ENCODE measurements at places on chromosomes 4 and X.

DNA sequence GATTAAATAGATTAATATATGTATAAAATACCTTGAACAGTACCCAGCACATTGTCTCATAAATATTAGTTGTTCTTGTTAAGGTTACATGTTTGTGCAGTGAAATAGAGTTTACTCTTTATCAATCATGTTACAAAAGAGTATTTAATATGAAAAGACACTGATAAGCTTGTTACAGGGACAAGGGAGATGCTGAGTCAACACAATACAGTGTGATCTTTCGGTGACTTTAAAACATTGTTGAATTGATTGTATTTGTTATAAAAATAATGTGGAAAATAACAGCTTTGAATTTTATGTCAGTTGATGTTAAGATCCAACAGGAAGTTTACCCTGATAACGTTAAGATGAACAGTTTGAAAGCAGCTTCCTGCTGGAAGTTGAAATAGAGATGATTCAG lies 1.4 kb upstream of the WDR13 start:
- no peak for DNase-seq

DNA sequence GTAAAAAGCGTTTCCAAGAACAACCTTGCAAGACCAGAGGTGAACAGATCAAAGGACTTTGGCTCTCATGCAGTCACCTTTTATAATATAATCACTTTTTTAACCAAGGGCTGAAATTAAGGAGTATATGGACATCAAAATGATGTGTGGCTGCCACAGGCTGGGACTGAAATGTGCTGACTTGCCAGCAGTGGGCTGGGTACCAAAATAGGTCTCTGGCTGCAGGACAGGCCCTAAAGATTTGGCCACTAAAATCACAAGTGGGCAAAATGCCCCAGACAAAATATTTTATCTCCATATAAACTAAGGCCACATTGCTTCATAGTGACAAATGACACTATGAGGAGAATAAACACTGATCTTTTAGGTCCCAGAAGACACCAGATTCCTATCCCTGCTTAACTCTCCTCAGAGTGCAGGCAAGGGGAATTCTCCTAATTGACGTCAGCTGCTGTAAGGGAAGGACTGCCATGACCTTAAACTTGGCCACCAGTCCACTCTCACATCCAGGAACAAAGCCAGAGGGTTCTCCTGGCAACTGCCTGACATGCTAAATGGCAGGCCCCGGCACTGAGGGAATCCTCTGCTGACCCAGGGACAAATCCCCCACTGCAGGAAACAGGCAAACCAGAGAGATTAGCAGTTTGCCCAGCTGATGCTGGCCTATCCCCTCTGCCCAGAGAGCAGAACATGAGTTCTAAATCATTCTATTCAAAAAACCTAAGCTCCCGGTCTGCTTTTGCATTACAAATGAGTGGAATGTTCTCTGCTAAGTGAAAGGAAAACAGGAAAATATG lies 155.8 kb downstream of the PPP3CA start:
- DNase-seq = peak; percentile 81

DNA sequence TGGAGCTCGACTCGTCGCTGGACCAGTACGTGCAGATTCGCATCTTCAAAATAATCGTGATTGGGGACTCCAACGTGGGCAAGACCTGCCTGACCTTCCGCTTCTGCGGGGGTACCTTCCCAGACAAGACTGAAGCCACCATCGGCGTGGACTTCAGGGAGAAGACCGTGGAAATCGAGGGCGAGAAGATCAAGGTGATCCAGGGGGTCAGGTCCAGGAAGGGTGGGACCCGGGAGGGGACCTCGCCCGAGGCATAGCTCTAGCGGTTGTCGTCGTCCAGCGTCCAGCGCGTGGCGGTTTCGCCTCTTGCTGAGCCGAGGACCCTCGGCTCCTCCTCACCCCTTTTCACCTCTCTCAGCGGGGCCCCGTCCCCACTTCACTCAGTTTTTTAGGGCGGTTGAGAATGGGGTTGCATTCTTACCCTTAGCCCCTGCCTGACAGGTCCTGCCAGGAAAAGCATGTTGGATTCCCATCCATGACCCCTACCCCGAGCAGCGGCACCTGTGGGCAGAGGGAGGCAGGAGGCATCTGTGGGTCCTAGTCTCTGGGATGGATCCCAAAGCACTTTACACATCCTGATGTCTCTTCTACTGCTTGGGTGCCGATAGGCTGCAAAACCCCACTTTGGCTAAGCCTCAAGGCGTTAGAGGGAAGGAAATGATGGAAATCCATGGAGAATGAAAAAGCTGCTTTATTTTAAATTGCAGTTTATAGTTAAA lies 524 bp downstream of the RAB33A start:
- DNase-seq = no peak

DNA sequence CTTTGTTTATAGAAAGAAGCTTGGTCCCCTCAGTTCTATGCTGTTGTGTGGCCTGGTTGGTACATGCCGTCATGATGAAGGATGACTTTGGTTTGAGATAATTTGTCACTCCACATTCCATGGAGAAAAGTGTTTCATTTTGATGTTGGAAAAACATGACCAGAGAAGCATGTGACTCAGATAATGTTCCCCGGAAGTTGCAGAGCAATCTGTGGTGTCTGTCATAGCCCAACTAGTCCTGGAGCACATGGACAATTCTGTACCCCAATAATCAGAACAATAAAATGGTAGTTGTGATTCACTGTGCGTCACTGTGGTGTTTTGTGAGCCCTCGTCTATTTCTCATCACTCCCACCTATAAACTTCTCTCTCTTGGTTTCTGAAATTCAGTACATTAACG lies 85.1 kb downstream of the PDK3 start:
- peak; percentile 20 for DNase-seq

GRCh38 chr4:182063651-182064050 lies 179.6 kb upstream of the TENM3 start:
- no peak for DNase-seq

DNA sequence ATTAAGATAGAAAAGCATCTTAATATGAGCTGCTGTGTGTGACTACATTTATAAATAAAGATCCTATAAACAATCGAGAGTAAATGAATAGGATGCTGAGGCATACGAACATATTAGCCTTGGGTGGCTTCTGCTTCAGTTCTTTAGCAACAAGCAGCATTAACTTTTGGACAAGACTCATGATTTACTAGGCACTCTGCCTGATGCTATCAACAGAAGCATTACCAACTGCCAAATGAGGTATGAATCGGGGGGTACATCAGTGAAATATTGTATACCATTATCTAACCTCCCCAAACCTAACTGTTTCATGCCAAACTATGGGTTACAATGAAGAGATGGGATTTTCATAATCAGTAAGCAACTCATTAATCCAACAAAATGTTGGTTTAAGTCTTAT lies 113.1 kb downstream of the RAB28 start:
- DNase-seq = peak; percentile 11

- DNase-seq = peak; percentile 42
Observed at GRCh38 chrX:108312957-108313356, 125.3 kb downstream of the COL4A6 start.

GRCh38 chr4:2394528-2394927 lies 23.9 kb downstream of the ZFYVE28 start:
- no peak for DNase-seq

DNA sequence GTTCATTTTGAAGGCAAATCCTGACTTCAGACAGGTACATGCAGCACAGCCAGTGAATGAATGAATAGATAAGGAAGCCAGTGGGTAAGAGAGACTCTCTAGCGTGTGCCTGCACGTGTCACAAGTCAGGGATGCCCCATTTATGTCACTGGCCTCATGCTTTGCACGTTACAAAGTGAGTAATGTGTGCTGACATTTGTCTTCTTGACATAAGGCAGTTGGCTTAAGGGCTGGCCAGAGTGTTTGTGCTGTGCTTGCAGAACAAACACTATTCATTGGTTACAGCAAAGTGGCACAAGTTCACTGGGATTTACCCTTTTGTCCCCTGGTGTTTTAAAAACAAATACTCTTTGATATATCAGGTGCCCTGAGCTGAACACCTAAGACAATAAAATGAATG lies 55.9 kb downstream of the CRMP1 start:
- no peak for DNase-seq

GRCh38 chr4:66613591-66613990 lies 931.7 kb downstream of the CENPC start:
- peak; percentile 6 for DNase-seq

- no peak for DNase-seq
Observed at GRCh38 chr4:145784036-145784435, 104.1 kb downstream of the C4orf51 start.

- no peak for DNase-seq
Observed at GRCh38 chr4:74379912-74380311, 15.0 kb downstream of the EREG start.

- no peak for DNase-seq
Observed at GRCh38 chr4:88761861-88762523, 64.4 kb upstream of the NAP1L5 start.

DNA sequence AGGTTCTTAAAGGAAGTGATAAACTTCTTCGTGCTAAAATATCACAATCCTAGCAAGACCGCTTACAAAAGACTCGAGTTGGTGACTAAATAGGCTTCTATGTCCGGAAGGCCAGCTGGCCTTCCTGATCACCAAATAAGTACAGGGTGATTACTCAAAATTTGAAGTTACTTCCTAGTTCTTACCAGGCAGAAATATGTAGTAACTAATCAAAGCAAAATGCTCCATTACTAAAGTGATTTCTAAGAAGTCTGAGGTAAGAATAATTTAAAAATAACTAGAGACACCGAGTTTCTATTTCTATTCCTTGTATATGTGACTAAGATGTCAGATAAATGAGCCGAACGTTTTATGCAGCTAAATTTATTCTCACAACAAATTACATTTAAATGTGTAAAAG lies 62.2 kb downstream of the NSUN7 start:
- DNase-seq = peak; percentile 31

DNA sequence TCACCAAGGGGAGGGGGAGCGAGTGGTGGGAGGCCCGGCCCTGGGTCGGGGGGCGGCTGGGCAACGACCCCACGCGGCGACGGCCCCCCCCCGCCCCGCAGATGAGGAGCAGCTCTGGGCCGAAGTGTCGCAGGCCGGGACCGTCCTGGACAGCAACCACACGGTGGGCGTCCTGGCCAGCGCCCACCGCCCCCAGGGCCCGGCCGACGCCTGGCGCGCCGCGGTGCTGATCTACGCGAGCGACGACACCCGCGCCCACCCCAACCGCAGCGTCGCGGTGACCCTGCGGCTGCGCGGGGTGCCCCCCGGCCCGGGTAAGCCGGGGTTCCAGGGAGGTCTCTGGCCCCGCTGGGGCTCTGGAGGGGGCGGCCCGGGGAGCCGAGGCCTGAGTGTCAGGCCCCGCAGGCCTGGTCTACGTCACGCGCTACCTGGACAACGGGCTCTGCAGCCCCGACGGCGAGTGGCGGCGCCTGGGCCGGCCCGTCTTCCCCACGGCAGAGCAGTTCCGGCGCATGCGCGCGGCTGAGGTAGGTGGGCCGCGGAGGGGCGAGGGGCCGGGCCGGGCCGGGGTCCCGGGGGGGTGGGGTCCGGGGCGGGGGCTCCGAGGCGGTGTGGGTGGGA lies 8.7 kb upstream of the FGFRL1 start:
- no peak for DNase-seq

DNA sequence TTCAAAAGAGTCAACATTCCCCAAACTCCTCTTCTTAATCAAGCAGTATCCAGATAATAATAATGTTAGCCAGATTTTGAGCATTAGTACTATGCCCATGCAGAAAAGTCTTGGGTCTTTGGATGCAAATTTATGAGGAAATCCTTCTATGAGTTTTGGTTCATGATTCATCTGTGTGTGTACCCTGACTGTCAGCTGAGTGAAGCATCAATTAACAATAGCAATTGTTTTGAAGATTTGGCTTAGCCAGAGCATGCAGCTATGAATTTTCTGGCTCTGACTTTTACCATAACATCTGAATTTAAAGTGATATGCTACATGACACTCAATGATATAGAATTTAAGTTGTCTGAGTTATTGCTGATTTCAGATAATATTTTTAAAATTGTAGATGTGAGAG lies 145.8 kb downstream of the KLHL4 start:
- DNase-seq = peak; percentile 1

- peak; percentile 84 for DNase-seq
Observed at GRCh38 chr4:15336410-15337167, 91.2 kb upstream of the C1QTNF7 start.

GRCh38 chr4:102599455-102599854 lies 98.3 kb downstream of the NFKB1 start:
- DNase-seq = peak; percentile 66

- peak; percentile 78 for DNase-seq
Observed at GRCh38 chr4:71604785-71605184, 179.1 kb downstream of the GC start.

DNA sequence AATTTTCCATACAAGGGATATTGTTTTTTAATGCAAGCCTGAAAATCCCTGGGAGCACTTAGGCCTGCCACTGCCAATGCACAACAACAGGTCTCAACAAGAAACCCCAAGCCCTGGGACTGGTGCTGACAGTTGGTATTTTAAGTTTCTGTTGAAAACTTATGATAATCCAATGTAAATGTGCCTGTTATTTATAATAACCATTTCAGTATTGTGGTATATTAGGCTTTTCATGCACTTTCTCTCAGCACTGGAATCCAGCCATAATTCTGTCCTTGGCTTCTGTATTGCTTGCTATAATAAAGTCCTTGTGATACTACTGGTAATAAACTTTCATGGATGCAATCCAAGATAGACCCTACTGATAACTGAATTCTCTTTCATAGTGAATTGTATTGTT lies 218.9 kb downstream of the PCDH7 start:
- no peak for DNase-seq

DNA sequence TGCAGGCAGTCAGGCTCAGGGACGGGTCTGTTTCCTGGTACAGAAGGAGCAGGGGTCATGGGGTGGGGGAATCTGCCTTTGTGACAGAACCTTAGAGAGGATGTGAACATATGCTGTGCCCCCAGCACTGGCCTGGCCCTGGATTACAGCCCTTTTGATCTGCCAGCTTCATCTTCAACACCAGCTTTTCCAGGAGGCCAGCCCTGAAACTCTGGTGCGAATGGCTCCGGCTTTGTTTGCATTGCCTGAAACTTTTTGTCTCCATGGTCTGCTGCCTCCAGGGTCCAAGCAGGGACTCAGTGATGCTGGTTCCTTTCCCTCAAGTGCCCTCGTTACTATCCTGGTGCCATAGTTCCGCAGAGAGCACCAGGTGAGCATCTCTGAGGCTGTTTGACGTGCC lies 2.1 kb downstream of the CNGA2 start:
- no peak for DNase-seq

GRCh38 chr4:17688011-17688441 lies 73.6 kb downstream of the MED28 start:
- no peak for DNase-seq

GRCh38 chrX:49995795-49996455 lies 73.5 kb downstream of the CLCN5 start:
- peak; percentile 67 for DNase-seq

GRCh38 chr4:1015746-1016145 lies 4.3 kb downstream of the FGFRL1 start:
- DNase-seq = no peak

DNA sequence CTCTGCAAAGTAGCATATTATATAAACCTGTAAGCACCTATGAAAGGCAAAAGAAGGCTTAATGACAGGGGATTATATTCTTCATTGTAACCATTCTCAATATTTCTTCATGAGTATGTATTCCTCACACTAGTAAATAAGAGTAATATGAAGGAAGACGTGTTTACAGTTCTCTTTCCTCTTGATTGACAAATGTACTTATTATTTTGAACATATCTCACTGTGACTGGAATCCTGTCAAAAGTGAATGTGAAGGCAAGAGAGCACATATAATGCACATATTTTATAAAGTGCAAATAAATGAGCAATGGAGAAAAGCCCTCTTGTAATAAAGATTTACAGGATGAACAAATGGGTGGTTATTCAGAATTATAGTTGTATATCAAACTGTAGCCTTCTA lies 19.7 kb downstream of the FAM47A start:
- DNase-seq = no peak

- no peak for DNase-seq
Observed at GRCh38 chrX:29348288-29348687, 761.0 kb downstream of the IL1RAPL1 start.

- no peak for DNase-seq
Observed at GRCh38 chrX:56796641-56797395, 67.8 kb downstream of the NBDY start.
